Hematopoietic multipotent progenitor cell treated with erythropoietin and hydrocortisone succinate and interleukin-3 and kit ligand, for 8 days (in vitro differentiated cells): ENCODE measurements at places on chromosomes 1 and 21.

DNA sequence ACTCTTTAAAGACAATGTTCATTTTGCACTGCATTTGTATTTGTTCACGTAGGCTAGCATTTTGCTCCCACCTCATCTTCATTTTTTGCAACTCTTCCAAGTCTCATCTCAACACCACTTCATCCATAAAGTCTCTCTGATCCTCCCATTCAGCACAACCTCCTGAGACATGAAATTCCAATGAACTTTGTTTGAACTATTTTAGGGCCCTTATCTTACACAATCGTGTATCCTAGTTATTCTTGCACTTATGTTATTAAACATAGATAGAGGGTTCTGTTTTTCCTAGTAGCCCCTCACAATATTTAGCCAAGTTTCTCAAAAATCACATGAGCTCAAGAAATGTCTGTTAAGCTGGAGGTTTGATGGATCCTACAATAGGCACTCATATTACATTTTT lies 500.5 kb upstream of the ADAMTS5 start:
- no peak for DNase-seq

GRCh38 chr1:212955098-212955497 lies 4.8 kb downstream of the VASH2 start:
- DNase-seq: no peak

DNA sequence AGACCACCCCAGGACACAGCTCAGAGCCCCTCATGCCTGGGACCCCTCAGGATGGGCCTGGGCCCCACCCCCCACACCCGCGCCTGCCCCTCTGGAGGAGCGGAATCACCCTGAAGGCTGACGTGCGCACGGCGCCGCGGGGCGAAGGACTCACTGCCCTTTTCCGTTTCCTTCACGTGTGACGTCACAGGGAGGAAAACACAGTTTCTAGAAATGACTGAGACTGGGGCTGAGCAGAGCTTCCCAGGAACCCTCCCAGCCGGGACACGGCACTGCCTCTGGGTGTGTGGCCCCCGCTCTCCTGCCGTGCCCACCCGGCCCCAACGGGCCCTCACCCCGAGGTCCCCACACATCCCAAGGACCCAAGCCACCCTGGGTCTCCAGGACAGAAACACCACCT lies 5.4 kb upstream of the TNFRSF4 start:
- DNase-seq: no peak

- no peak for DNase-seq
Measured at GRCh38 chr1:177311111-177311510, 140.4 kb downstream of the BRINP2 start.

- DNase-seq: no peak
Measured at GRCh38 chr1:105914403-105914802, 1142.1 kb upstream of the PRMT6 start.

- DNase-seq: no peak
Measured at GRCh38 chr1:43774359-43774758, 67.0 kb downstream of the ST3GAL3 start.

DNA sequence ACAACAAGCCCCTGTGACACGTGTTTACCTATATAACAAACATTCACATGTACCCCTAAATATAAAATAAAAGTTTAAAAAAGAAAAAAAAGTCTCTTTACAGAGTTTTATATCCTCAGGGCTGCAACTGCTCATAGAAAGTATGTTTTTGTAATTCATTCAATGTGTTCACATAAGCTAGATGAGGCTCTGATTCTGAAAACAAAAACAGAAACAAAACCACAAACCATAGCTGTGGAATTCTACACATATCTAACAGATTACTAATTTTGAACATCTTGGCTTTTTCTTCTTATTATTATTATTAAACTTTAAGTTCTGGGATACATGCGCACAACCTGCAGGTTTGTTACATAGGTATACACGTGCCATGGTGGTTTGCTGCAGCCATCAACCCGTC lies 579.6 kb upstream of the ZRANB2 start:
- DNase-seq: no peak
